Cerebellum (tissue), 4 donors: ENCODE measurements at places on chromosomes 7 and 10.

GRCh38 chr7:48875045-48875916, 49.1 kb upstream of the CDC14C start:
- DNase-seq = peak; percentile 31

DNA sequence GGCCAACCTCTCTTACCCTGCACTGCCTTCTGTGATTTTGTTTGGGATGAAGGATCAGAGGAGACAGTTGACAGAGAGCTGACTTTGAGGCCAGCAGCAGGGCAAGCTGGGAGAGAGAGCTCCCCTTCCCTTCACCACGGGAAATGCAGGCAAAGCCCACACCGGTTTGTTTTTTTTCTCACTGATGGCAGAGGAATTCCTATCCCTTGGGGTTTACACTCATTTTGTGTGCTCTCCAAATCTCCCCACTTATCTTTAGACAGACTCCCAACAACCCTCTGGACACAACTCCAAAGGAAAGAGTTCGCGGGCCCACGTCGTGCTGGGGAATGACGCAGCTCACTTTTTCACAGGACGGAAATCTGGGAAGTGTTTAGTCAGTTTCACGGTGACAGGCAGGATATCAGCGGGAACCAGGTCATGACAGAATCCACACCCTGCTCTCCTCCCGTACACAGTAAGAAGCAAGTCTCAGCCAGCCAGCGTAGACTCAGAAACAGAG, 68.3 kb upstream of the FAM171A1 start:
- DNase-seq = peak; percentile 73

- DNase-seq = no peak
Observed at GRCh38 chr7:2782565-2782964, 61.5 kb downstream of the GNA12 start.

DNA sequence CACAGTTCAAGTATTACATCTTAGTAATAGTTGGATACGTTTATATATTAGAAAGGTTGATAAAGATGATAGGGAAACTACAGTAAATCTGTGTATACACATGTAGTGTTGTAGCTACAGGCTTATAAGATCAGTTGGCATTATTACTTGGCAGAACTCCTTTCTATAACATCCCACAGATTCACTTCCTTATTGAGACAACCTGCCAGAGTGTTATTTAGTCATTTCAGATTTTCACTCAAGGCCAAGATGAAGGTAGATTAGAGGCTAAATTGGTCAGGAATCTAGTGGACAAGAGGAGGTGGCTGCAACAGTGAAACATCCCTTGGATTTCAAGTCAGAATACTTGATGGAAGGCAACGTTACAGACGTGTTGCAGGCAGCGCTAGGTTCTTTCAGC, 63.0 kb downstream of the PAPSS2 start:
- no peak for DNase-seq

DNA sequence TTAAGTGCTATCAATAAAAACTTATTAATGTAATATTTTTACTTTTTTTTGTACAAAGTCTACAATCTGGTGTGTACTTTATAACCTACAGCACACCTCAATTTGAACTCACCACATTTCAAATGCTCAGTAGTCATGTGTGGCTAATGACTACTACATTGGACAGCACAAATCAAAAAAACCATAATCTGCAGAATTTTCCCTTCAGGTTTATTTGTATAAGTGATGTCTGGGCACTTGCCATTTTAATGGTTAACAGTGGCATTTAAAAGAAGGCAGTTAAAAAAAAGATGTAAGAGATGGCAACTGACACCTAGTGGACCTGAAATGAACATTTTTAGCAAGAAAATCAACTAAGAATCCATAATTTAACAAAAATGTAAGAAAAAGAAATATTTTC, 124.6 kb upstream of the NRBF2 start:
- no peak for DNase-seq

GRCh38 chr7:128168667-128169210, 72.3 kb upstream of the LEP start:
- peak; percentile 43 for DNase-seq

DNA sequence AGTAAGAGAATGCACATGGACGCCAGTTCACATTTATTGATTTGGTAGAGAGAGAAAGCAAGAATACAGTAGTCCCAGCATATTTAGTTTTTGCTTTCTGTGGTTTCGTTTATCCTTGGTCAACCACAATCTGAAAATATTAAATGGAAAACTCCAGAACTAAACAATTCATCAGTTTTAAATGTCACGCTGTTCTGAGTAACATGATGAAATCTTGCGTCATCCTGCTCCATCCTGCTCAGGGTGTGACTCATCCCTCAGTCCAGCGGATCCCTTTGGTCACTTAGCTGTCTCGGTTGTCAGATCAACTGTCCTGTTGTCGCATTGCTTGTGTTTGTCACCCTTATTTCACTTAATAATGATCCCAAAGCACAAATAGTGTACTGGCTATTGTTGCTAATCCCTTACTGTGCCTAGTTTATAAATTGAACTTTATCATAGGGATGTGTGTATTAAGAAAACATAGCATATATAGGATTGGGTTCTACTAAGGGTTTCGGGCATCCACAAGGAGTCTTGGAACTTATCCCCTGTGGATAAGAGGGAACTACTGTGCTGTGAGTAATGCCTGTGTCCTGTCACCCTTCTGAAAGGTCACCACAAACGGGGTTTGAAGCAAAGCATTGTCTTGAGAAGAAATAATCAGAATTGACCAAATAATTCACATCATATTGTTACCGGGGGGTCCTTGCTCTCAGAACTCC, 73.6 kb downstream of the OTUD1 start:
- DNase-seq = no peak

GRCh38 chr7:120280743-120281142, 7.8 kb downstream of the KCND2 start:
- no peak for DNase-seq

- no peak for DNase-seq
Observed at GRCh38 chr7:26117142-26117807, 34.7 kb upstream of the NFE2L3 start.

DNA sequence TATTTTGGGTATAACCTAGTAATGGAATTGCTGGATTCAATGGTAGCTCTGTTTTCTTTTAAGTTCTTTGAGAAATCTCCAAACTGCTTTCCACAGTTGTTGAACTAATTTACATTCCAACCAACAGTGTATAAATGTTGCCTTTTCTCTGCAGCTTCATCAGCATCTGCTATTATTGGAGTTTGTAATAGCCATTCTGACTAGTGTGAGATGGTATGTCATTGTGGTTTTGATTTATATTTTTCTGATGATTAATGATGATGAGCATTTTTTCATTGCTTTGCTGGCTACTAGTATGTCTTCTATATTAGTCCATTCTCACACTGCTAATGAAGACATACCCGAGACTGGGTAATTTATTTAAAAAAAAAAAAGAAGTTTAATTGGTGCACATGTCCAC, 248.6 kb upstream of the MAGI2 start:
- DNase-seq = no peak

DNA sequence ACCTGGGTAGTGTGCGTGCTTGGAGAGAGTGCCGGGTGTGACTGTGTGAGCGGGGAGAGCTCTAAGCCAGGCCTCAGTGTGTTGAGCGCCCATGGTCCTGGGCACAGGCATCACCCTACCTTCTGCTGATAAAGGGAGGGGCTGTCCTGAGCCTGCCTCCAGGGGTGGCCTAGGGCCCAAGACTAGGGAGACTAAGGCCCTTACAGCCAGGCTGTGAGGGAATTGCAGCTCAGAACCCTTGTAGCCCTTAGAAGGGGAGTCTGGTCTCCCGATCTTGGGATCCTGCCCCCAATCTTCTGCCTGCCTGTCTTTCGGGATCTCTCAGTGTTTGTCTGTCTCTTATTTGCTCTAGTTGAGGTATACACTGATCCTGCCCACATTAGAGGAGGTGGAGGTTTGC, 41.2 kb downstream of the PAX2 start:
- no peak for DNase-seq

- no peak for DNase-seq
Observed at GRCh38 chr7:101533103-101533465, 96.0 kb downstream of the MYL10 start.

- no peak for DNase-seq
Observed at GRCh38 chr10:1123972-1124371, 67.8 kb downstream of the WDR37 start.

- no peak for DNase-seq
Observed at GRCh38 chr10:128928231-128928836, 538.7 kb upstream of the MGMT start.
